Activated T-cell treated with anti-CD3 and anti-CD28 coated beads for 24 hours (primary cell): ENCODE measurements at places on chromosomes 4 and X.

- no peak for DNase-seq
Measured at GRCh38 chr4:181661923-181662322, 581.3 kb upstream of the TENM3 start.

- no peak for DNase-seq
Measured at GRCh38 chrX:71438750-71439149, 72.6 kb downstream of the TAF1 start.

GRCh38 chrX:111360839-111361238 lies 51.2 kb downstream of the DCX start:
- no peak for DNase-seq

DNA sequence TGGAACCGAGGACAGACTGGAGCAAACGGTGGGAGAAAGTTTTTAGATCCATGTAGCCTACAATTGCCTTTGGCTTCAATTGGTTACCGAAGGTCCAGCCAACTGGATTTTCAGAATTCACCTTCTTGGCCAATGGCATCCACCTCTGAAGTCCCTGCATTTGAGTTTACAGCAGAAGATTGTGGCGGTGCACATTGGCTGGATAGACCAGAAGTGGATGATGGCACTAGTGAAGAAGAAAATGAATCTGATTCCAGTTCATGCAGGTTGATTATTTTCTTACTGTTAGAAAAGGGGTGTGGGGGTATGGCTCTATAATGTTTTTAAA lies 702 bp downstream of the KLHL5 start:
- no peak for DNase-seq

DNA sequence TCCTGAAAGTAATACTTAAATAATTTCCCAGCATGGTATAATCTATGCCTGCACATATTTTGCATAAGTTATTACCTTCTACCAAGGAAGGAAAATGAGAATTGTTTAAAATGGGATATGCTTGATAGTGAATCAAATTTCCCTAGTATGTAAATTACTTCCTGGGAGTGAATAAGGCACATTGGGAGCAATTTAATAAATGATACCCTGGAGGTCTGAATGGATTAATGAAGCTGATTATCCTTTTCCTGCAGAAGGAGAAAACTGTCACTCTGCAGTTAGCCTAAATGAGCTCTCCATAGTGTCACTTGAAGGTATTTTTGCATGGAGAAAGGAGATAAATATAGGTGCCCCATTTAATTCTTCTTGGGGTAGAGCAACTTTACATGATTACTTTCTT lies 2212.0 kb downstream of the PCDH7 start:
- no peak for DNase-seq

DNA sequence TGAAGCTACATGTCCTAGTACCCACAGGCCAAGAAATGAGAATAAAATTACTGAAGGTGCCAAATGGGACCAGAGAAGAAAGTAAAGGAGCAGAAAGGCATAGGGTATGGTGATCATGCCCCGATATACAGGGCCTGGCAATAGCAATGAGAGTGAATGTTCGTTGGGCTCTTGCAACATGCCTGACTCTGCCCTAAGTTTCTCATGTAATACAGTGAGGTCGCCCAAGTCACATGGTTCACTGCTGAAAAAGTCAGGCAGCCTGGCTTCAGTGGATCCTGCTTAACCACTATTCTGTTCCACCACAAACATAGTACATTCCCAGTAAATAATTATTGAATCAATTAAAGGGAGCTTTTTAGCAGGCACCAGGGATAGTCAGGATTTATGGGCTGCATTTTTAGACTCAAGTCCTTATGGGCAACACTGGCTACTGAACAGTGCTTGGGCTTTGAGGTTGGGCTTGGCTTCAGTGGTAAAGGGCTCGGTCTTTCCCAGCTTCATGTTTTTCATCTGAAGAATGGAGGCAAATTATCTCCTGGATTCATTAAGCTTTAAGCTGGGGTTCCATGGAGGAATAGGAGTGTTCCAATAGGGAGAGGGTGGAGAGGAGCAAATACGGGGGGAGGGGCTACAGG lies 67.1 kb upstream of the ZNF518B start:
- DNase-seq = no peak

GRCh38 chr4:141352331-141352730 lies 131.6 kb downstream of the ZNF330 start:
- no peak for DNase-seq

- no peak for DNase-seq
Measured at GRCh38 chrX:155216940-155217440, 730 bp downstream of the VBP1 start.

- no peak for DNase-seq
Measured at GRCh38 chr4:126230269-126230668, 915.5 kb downstream of the FAT4 start.

DNA sequence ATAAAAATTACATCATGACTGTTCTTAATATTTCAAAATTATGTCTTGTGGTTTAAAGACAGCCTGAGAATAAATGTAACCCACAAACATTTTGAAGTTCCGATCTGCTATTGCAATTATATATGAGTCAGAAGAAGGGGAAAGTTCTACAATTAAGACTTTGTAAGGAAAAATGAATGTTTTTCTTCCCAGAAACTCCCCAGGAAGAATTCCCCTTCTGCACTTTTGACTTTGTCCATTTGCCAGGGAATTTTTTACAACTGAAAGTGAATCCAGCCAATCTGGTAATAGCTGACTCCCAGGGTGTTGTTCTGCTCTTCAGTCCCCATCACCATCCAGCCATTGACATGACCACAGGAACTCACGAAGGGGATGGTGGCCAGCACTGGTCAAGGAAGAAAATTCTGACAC lies 61.6 kb upstream of the NOCT start:
- no peak for DNase-seq

GRCh38 chr4:164405774-164406173 lies 348.2 kb upstream of the SMIM31 start:
- no peak for DNase-seq

- no peak for DNase-seq
Measured at GRCh38 chr4:25889589-25890503, 24.2 kb upstream of the SMIM20 start.

DNA sequence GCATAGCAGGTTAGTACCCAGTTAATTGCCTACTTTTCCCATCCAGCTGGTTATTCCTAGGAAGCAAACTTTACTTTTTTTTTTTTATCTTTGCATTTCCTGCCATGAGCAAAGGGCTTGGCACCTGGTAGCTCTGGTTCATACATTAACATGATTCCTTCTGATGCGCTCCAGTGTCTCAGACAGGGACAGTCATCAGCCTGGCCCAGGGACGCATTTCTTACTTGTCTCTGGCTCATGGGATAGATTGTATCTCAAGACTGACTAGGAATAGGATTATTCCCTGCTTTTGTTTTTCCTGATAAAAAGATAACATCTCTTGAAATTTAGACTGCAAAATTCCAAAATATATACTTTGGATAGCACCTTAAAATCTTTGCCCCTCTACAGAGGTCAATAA lies 571.5 kb upstream of the TENM3 start:
- no peak for DNase-seq

DNA sequence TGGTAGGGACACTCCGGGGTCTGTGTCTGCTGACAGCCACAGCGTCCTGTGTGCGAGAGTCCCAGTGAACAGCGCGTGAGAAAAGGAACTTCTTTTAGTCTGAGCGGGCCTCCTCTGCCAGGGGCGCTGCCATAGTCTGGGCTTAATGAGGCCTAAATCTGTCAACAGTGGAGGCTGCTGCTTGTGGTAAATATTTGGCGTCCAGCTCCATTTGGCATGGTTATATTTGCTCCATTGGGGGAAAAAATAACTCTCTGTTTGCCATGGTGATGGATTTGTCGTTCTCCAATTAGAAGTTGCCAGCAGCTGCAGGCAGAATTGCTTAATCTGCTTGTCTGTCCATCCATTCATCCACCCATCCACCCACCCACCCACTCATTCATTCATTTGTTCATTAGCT lies 71.4 kb upstream of the PSAPL1 start:
- DNase-seq = no peak

- no peak for DNase-seq
Measured at GRCh38 chrX:119229253-119229615, 6.9 kb upstream of the PGRMC1 start.

GRCh38 chr4:14902342-14902741 lies 99.9 kb upstream of the CPEB2 start:
- DNase-seq = no peak

DNA sequence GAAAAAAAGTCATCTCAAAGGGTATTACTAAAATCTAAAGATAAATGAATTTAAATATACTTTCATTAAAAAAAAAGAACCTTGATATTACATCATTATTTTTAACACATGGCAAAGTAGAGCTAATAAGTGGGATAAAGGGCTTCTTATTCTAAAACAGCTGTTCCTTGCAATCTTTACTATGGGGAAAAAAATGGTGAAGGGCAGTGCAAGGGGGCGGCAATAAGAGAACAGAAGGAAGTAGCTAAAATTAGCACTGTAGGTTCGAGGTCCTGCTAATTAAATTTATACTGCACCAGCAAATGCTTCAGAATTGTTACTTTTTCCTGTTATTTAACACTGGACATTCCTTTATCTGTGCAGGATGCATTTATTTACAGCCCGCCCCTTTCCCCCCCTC lies 89.4 kb upstream of the HPF1 start:
- DNase-seq = no peak

- no peak for DNase-seq
Measured at GRCh38 chr4:71222661-71223060, 116.2 kb upstream of the SLC4A4 start.

DNA sequence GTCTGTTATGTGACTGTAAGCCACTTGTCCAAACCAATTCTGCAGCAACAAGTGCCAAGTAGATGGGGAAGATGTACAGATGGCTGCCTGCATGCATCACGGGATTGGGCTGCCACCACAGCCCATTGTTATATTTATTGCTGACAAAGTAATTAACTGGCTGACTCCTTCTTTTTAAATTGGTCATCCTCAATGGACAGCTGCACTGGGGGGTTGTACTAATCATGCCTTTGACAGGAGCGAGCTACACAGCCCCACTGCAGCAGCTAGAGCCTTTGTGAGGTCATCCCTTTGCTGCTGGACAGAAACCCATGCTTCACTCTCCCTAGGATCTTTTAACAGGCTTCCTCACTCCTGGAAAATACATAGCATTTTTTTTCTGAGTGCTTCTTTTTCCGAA lies 146.7 kb upstream of the CXXC4 start:
- no peak for DNase-seq

DNA sequence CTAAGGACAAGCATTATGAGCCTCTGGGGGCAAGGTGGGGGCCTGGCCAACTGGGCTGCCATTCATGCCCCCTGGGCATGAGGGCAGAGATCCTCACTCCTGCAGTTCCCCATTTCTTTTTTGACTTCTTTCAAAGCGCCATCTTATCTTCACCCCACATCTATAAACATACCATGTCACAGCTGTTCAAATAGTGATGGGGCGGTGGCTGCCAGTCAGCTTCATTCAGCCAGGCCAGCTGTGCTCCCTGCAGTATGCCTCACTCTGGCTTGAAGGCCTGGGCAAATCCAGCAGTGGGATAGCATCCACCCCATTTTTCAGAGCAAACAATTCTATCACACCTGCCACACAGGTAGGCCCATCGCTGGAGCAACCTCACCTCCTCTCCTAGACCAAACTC lies 85.5 kb downstream of the NHSL2 start:
- DNase-seq = no peak

- DNase-seq = no peak
Measured at GRCh38 chr4:90994851-90995574, 867.8 kb downstream of the CCSER1 start.

- DNase-seq = no peak
Measured at GRCh38 chr4:139828966-139829664, 163.5 kb downstream of the MGST2 start.

- no peak for DNase-seq
Measured at GRCh38 chr4:152634110-152634760, 45.6 kb downstream of the TMEM154 start.

DNA sequence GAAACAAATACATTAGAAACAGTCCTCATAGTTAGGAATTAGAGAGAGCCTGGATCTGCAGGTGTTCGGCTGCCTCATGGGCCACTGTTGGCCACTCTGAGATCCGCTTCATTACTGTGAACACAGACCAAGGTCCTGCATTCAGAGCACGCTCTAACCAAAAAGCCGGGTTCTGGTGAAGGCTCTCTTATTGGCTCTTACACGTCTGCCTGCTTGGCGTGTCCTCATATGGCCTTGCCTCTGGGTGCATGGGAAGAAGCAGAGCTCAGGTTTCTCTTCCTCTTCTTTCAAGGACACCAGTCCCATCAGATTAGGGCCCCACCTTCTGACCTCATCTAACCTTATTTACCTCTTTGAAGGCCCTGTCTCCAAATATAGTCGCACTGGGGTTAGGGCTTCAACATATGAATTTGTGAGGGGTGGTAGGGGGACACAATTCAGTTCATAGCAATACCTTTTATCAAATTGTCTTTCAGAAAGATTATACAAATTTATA lies 37.1 kb upstream of the ELF2 start:
- no peak for DNase-seq

GRCh38 chr4:173057442-173057841 lies 111.2 kb upstream of the GALNT7 start:
- DNase-seq = no peak

DNA sequence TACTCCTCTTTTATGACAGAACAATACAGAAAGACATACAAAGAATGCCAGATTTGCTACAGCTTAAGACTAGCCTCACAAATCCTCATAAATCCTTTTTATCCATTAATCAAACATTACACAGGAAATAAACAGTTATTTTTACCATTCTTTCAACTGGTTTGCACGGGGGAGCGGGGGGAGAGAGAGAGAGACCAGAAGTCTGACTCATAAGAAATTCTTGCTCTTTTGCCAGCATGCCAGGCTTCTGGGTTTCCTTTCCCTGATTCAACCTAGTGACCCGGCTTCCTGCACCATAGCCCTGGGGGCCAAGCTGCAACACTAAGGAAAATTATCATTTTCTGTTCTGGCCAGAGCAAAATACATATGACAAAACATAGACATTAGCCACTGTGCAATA lies 6.8 kb upstream of the RRAGB start:
- no peak for DNase-seq

DNA sequence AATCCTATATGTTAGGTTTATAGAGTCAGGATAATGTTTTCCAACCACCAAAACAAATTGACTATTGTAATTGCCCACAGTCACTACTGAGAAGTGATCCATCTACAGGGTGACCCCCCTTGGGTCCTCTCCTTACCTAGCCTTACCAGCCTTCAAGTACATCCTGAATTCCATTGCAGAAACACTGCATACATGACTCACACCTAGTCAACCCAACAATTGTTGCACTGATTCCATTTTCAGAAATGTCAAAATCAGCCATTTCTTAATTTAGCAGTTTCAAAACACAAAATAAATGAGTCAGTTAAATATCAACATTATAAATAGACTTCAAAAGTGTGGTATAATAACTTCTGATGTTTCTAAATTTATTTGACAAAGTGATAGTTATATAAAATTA lies 106.3 kb upstream of the TNIP3 start:
- DNase-seq = no peak

DNA sequence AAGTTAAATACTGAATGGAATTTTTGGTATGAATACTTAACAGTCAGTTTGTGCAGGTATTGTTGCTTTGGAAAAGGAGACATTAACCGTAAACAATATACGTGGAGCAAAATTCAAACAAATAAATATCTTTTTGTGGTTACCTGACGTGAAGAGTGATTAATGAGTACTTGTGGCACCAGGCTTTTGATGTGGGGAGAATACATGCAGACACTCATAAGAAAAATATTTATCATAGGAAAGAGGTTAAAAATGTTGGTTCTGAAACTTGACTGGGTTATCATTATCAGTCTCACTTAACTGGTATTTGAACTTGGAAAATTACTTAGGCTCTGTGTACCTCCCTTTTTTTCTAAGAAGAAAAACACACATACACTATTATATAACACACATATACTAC lies 136.4 kb upstream of the NDST4 start:
- DNase-seq = no peak
